Dermis blood vessel endothelial cell (primary cell): ENCODE measurements at places on chromosomes 3 and 15.

GRCh38 chr15:83312071-83312470, 27.6 kb upstream of the BNC1 start:
- no peak for DNase-seq

DNA sequence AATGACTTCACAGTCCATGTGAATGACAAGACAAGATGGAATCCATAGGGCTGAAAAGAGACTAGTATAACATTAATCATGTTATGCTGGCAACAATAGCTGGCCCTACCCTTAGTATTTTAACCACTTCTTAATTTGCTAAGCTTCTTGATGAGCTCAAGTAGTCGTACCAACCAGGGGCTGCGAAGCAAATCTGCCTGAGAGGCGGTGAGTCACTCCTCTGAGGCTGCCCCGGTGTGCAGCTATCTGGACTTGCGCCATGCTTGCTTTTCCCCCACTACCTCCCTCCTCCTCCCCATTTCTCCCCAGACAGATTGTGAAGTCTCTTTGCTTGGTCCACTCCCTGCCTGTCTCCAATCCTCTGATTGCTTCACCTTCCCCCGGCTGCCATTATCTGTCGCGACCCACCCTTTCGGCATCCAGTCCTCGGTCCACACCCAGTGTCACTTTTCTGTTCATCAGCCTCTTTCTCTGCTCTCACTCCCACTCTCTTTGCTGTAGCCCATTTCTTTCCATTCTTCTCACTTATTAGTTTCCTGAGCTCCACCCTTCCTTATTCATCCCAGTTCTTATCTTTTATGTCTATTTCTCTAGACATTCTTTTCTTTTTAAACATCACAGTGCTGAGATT, 42.7 kb downstream of the DUT start:
- peak; percentile 39 for DNase-seq

GRCh38 chr3:172987273-172987672, 153.8 kb downstream of the SPATA16 start:
- DNase-seq = peak; percentile 19

- no peak for DNase-seq
Observed at GRCh38 chr3:47434849-47435248, 40.9 kb downstream of the SCAP start.

GRCh38 chr15:69090197-69090948, 70.1 kb upstream of the GLCE start:
- DNase-seq = peak; percentile 34

GRCh38 chr3:54008744-54009143, 113.6 kb upstream of the CACNA2D3 start:
- no peak for DNase-seq
